ENCODE measurements at places on chromosomes 16 and 17.
A peak's percentile ranks its signal among the peaks of the same experiment; 100 is the strongest.

GRCh38 chr17:62819511-62820221 lies 11.6 kb upstream of the MARCHF10 start:
- DNase-seq = peak; percentile 12

DNA sequence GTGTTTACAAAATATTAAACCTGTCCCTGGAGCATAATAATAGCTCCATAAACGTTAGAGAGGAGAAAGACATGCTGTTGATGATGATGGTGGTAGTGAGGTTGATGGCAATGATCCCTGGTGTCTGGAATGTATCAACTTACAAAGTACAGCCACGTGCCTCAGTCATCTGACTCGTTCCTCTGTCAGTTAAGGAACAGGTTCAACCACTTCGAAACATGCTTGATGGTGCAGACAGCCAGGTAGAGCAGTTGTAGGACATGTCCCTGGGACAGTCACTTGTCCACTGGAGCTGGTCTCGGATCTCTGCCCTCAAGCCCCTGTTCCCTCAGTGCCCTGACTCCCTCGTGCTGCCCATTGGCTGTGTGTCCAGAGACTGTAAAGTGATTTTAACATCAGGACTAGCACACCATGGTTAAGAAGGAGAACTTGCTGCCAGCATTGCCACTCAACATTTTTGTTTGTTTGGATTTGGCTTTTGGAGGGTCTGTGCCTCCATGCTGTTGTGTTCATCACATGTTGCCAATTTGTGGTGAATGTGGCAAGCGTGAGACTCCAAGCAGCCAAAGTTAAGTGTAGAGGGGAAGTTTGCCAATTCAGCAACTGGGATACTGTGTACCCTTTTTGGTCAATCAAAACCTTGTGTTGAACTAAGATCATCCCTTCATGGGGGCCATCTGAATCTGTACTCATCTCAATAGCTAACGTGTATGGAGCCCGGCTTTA lies 16.3 kb upstream of the SALL1 start:
- DNase-seq = no peak

GRCh38 chr16:10971560-10971961 lies 27.2 kb downstream of the CLEC16A start:
- peak; percentile 18 for DNase-seq

GRCh38 chr16:58114827-58115825 lies 14.1 kb downstream of the CFAP20 start:
- DNase-seq = no peak

- no peak for DNase-seq
Measured at GRCh38 chr16:56143666-56144065, 47.6 kb upstream of the GNAO1 start.

GRCh38 chr17:81888988-81889595 lies 2.3 kb downstream of the ALYREF start:
- no peak for DNase-seq

GRCh38 chr16:78969721-78970120 lies 630.8 kb downstream of the MAF start:
- no peak for DNase-seq

- no peak for DNase-seq
Measured at GRCh38 chr16:68453816-68454215, 5.5 kb upstream of the SMPD3 start.

DNA sequence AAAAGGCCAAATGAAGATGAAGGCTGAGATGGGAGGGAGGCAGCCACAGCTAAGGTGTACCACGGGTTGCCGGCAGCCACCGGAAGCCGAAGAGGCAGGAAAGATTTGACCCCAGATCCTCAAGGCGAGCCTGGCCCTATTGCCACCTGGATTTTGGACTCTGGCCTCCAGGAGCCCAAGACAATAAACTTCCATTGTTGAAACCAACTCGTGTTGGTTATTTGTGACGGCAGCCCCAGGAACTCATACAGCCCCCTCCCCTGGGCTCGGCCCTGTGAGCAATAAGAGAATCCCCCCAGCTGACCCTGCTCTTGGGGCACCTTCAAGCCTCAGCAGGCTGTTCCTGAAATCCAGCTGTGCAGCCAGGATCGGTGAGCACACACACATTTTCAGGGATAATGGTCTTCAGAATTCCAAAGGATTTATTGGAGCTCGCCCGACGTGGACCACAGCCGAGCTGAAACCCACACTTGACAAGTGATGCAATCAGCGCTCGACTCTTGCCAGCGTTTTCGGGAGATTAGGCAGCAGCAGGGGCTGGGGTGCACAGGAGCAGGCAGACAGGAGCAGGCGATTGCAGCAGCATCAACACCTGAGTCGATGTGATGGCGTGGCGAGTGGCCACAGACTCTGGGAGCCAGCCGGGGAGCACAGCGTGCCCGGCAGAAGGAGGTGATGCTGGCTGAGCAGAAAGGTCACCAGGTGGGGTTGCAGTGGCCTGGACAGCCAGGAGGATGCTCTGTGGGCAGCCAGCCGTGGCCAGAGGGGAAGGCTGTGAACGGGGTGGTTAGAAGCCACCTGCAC lies 22.4 kb upstream of the CBX4 start:
- no peak for DNase-seq

- DNase-seq = peak; percentile 52
Measured at GRCh38 chr17:18033442-18034099, 5.4 kb downstream of the ATPAF2 start.

- no peak for DNase-seq
Measured at GRCh38 chr16:5296176-5296575, 198.6 kb upstream of the EEF2KMT start.

DNA sequence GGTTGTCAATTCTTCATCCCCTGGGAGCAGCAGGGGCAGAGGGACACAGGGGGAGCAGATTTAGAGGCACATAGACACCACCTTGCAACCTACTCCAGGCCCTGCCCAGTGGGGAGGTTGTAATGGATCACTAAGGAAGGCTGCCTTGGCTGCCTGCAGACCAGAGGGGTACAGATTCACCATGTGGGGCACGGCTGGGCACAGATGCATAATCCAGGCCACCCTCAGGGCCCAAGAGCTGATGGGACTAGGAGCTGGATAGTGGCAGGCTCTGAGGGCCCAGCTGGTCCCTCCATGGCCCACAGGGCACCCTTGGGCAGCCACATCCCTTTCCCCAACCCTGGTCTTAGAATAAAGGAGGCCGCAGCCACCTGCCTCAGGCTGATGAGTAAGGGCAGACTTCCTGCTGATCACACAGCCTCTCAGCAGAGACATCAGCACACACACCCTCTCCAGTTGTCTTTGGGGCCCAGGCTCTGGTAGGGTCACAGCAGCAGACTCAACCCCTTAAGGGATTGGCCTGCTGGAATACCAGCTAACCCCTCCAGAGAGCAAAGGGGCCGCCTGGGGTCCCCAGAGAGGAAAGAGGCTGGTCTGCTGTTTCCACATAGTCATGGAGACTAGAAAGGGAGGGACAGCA lies 224.9 kb downstream of the GSG1L start:
- no peak for DNase-seq

- DNase-seq = no peak
Measured at GRCh38 chr16:11560701-11561453, 25.8 kb downstream of the LITAF start.

DNA sequence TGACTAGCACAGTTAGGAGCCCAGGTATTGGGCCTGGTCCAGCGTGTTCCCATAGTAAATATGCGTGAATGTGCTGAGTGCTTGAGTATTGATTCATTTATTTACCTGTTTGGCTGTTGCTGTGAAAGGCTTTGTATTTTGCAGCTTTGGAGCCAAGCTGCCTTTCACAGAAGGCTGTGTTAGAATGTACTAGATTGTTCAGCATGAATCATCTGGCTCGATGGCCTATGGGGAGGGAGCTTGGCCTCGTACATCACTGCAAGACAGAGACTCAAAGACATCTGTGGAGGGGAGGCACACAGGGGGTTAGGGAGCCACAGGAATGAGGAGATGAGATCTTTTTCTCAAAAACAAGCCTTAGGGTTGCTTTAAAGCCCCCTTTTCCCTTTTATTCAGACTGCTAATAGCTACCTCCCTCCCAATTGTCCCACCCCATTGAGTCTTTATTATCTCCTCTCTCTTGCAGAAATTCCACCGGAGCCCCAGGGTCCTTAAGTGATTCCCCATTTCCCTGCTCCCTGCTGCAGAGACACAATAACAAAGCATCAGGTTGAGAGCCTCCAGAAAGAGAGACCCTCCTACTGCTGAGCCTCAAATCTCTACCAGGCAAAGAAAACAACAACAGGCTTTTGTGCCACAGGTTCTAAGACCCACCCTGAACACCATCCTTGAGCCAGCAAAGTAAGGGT lies 307.2 kb downstream of the ABCC12 start:
- no peak for DNase-seq

GRCh38 chr16:75938818-75939217 lies 212.5 kb upstream of the CPHXL start:
- DNase-seq = no peak

DNA sequence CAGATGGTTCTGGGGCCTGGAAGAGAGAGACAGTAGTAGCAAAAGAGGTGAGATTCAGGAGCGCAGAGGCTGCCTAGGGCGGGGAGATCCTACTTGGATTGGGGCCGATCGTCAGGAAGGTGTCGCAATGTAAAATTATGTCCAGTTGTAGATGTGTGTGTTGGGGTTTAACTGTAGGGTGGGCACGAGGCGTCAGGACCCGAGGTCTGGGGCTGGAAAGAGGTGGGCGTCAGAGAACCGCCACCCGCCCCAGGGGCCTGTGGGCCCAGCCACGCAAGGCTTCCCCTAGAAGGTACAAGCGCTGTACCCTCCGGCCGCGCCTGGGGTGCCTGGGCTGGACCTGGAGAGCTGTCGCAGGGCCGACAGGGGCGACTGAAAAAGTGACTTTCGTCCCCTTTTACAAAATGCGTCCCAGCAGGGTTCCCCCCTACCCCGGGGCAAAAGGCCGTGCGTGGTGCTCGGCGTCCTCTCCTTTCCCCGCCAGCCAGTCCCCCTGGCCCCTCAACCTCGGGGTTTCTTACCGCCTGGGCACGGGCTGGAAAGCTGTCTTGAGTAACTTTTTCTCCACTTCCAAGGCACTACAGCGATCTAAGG lies 2.8 kb downstream of the IRX3 start:
- DNase-seq = no peak

DNA sequence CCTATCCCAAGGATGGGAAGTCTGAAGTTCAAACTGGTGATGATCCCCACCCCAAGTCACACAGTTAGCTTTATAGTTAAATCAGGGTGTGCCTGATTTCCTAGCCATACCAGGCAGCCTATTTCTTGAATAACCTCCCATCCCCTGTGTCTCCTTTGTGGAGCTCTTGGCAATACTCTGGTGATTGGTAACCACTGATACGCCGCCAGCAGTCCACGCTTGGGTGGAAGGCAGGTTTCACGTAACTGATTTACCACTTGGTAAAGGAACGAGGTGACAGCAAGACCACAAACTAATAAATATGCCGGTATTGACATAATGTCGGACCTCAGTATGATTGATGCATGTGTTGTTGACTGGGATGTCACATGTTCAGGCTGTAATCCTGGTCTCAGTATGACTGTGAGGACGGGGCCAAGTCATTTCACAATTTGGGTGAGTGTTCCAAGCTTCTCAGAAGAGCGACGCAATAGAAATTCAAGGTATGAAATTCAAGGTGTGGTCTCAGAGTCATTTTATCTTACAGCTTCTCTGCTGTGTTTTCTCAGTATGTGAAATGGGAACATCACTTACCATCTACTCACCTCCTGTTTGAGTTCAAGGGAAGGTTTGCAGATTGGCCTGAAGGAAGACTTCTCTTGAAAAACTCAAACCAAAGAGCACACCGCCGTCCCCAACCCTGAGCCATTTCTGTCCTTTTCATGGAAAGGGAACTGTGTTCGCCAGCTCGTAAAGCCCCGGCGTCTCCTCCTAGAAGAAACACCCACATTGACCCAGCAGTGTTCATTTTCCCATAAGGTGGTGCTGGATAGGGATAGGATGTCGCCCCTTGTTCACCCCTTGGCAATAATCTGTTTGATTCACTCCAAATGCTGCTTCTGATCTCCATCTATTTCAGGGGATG lies 678.9 kb downstream of the WWOX start:
- no peak for DNase-seq

DNA sequence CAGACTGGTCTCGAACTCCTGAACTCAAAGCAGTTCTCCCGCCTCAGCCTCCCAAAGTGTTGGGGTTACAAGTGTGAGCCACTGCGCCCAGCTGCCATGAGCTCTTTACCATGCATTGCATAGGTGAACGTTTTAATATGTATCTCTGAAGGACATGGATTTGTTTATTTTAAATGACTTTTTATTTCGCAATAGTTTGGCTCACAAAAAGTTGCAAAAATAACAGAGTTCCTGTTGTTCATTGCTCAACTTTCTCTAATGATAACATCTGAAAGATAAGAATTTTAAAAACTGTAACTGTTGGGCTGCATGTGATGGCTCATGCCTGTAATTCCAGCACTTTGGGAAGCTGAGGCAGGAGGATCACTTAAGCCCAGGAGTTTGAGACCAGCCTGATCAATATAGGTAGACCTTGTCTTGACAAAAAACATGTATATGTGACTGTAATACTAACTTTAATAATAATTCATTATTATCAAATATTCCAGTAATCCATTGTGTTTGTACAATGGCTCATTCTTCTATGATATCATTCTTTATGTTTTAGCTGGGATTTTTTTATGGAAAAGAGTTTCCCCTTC lies 80.1 kb downstream of the ABCC1 start:
- DNase-seq = no peak

DNA sequence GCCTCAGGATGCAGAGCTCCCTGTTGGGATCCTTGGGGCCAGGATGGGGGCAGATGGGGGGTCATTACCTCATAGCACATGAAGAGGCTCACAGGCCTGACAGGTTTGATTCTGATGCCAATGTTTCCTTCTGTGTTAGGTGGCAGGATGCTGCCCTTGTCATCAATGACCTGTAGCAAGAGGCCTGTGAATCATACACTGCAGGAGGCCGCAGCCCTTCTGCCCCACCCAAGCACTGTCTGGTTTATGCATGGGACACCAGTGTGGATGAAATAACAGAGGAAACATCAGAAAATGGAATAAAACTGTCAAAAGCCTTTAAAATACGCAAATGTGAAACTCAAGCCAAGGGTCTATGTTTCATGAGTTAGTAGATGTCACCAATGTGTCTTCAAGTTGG lies 60.5 kb upstream of the ACSM2B start:
- DNase-seq = no peak

DNA sequence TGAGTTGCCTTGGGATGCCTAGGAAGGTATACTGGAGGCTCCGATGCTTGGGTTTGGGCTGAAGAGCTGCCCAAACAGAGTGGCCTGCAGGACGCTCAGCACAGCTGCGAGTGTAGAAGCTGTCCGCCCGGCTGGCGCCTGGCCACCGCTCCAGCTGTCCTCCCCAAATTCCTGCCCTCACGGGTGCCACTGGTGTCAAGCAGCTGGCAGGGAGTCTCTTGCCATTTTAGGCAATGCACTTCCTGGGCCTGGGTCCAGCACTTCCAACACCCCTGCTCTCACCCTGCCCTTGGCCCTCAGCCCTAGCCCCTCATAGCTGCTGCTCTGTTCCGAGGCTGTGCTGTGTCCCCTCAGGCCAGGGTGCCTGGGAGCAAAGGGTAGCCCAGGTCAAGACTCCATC lies 5.2 kb upstream of the PKMYT1 start:
- DNase-seq = peak; percentile 35
